Ovary (tissue), 10 donors: ENCODE measurements at places on chromosomes 3 and 15. TPM values are rescaled to one million over a fixed set of nuclear protein-coding genes. Genes with fewer than 3 reads are reported as not detected.

DNA sequence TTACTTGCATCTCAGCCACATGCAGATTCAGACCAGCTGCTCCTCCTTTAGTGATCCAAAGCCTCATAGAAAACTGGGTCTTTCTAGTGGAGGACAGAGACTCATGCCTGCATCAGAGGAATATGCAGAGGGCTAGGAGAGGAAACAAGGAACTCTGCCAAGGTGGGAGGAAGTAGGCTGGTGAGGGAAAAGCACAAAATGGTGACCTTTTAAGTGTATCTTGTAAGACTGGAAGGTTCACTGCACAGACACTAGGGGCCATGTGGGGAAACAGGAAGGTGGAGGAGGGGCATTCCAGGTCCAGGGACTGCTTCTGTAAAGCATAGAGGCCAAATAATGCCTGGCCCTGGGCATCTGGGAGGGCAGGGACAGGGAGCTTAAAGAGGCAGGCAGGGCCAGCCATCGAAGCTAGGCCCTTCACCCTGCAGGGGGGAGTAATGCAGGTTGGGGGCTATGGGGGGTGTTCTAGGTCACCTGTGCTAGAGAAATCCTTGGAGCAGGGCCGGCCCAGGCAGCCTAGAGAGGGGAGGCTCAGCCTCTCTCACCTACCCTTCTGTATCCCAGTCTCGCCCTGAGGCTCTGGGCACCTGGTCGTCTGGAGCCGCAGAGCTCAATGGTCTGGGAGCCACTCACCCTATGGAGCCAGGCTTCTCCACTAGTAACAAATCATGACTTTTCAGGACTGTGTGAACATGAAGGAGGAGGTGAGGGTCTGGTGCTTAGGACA lies 117.7 kb downstream of the DNAJB8 start:
- no peak for DNase-seq

GRCh38 chr3:120130656-120131055 lies 36.4 kb upstream of the GSK3B start:
- no peak for DNase-seq

GRCh38 chr3:128619146-128619890 lies 31.3 kb downstream of the RPN1 start:
- no peak for DNase-seq

GRCh38 chr3:127288921-127289705 lies 1.3 kb upstream of the PRR20G start:
- no peak for DNase-seq

The MPI gene
- polyA plus RNA-seq, result 42.4 TPM

The APOD gene
- polyA plus RNA-seq, result 161 TPM

- DNase-seq, result no peak
Measured at GRCh38 chr3:9441501-9442221, 44.2 kb downstream of the SETD5 start.

- no peak for DNase-seq
Measured at GRCh38 chr3:52086976-52087663, 30.7 kb upstream of the DUSP7 start.

DNA sequence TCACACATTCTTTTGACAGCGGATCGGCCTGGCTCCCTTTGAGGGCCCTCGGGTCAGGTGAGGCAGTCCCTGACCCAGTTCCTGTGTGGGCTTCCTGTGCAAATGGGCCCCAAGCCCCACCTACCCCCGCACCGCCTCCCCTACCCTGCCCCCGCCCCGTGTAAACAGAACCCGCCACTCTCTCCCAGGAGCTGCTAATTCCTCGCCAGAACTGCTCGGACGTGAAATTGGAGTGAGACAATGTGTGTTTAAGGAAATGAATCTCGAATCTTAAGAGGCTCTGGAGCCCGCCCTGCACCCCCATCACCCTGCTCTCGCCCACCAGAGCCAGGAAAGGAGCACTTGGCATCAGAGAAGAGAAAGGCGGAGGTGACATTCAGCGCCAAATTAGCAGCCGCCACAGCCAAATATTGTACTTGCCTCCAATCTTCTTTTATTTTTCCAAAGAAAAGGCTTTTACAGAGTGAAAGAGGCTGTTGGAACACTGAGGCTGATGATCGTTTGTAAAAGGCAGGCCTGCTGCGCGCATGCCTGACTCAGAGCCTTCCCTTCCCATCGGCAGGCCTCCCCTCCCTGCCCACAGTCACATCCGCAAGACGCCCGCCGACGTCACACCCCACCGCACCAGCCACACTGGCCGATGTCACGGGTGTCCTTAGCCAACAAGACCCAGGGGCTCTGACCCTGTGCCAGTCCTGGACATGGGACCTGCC lies 53.1 kb downstream of the CACNA2D2 start:
- DNase-seq, result no peak

- DNase-seq, result no peak
Measured at GRCh38 chr3:111761309-111761795, 97.7 kb upstream of the PHLDB2 start.

The GPR149 gene
- polyA plus RNA-seq, result not detected

The TRIM42 gene
- polyA plus RNA-seq, result not detected

DNA sequence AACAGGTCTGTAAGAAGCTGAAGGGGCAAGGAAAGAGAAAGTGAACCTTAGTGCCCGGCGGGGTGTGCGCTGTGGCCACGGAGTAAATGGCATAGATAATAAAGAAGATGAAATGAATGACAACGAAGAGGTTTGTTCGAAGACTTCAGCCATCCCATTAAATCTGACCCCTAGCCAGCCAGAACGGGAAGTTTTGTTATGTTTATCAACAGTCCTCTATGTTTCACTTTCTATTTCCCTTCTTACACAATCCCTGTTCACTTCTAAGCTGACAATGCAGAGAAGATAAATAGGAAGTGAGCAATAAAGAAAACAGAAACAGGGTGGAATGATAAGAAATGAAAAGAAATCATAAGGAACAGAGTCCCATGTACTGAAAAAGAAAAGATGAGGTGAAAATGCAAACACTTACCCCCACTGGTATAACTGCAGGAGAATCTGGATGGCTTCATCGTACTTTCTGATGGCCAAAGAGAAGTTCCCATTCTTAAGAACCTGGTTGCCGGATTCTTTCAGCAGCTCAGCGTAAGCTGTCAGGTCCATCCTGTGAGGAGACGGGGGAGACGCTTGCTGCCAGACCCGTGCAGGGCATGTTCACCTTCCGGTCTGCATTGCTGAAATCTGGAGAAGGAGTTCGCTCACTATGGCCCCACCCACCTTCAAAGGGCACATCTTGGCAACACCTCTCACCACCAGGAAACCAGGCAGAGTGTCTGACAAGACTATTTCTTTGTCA lies 36.8 kb downstream of the TRANK1 start:
- peak; percentile 43 for DNase-seq

The SSUH2 gene
- 1.5 TPM for polyA plus RNA-seq

- DNase-seq, result peak; percentile 62
Measured at GRCh38 chr3:71681224-71681668, 44.0 kb downstream of the EIF4E3 start.

DNA sequence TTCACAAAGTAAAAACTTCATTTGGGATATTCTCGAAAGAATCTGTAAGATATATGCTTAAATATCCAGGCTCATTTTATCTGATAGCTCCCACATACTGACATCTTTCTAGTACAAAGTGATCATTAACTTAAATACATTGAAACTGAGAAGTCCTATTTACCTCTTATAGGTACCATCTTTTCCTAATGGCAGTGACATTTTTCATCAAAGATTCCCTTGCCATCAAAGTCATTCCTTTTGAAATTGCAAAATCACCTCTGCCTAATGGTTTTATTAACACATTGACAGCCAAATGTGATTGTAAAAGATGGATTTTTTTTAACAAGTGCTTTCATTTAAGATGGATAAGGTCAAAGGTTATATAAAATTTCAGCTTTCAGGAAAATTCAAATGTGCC lies 346.6 kb downstream of the MFSD1 start:
- no peak for DNase-seq

GRCh38 chr15:100055821-100056220 lies 286.0 kb downstream of the ADAMTS17 start:
- DNase-seq, result no peak

DNA sequence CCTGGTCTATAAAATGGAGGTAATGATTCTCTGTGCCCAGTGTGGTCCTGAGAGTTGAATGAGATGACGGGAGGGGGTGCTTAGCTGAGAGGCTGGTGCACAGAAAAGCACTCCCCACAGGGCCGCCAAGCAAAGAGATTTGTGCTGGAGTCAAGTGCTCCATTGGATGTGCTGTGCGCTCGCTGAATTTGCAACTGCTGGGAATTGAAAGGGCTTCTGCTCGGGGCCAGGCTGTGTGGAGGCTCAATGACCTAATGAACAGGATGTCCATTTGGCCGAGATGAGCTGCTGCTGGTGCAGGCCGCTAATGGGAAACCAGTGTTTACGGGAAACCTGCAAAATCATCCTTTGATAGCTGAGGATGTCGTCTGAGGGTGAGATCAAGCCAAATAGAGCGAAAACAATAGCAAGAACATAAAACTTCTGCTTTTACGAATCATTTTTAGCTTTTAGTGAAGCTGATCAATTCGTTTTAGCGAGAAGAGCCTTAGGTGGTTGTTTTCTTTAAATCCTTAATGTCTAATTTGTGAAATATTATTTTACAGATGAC lies 211.7 kb downstream of the GABRG3 start:
- no peak for DNase-seq

- DNase-seq, result no peak
Measured at GRCh38 chr3:154933581-154933980, 146.5 kb upstream of the MME start.

DNA sequence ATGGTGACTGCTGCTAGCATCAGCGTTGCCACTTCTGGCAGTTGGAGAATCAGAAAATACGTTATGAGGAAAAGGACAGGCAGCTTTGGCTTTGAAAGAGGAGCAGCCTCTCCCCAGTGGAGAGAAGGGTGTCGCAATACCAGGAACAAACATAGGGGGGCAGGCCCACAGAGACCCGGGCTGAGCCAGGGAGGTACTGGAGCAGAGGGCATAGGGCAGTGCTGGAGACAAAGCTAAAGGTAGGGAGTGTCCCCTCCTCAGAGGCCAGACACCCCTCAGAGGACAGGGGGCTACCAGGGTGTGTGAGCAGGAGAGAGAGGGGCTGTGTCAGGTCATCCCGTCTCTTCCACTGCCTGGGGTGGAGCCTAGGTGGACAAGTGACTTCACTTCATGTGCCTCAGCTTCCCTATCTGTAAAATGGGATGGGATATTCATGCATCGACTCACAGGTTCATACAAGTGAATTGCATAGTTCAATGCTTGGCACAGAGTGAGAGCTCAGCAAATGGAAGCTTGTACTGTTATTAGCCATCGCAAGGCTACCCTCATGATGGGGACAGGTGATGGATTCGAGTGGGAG lies 49.7 kb upstream of the LIMD1 start:
- no peak for DNase-seq

DNA sequence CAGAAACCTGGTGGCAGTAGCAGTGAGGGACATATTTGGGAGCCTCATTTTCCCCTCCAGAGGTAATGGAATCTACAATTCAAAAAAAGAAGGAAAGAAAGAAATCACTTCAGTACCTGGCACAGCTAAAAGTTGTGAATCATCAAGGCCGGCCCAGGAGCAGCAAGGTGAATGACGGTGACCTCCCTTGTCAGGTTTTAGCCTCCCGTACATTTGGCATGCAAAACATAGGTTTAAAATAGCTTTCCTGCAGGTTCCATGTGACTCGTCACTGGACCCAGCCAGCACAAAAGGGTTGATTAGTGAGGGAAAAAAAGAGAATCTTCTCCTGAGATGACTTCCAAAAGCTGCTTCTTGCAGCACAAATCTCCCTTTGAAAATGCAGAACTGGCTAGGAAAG lies 394.2 kb downstream of the LSAMP start:
- DNase-seq, result no peak

- no peak for DNase-seq
Measured at GRCh38 chr3:74267588-74268184, 346.8 kb downstream of the CNTN3 start.

- DNase-seq, result peak; percentile 64
Measured at GRCh38 chr15:80615783-80616391, 79.2 kb upstream of the ABHD17C start.

DNA sequence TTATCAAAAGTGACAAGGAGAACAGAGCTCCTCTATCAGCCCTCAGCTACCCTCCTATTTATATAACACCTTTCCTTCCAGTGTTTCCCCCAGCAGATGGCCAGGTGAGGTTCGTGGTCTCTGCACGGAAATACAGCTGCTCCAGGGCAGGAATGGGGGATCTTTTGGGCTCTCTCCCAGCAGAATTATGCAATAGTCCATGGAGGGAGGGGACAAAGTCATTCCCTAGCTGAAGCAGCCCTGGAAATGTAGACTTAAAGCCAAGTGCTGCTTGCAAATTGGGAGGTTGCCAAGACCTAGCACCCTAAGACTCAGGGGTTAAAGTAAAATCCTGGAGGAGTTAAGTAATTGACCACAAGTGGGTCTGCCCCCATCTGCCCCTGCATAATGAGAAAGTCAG lies 256.3 kb downstream of the LRTM1 start:
- DNase-seq, result no peak

DNA sequence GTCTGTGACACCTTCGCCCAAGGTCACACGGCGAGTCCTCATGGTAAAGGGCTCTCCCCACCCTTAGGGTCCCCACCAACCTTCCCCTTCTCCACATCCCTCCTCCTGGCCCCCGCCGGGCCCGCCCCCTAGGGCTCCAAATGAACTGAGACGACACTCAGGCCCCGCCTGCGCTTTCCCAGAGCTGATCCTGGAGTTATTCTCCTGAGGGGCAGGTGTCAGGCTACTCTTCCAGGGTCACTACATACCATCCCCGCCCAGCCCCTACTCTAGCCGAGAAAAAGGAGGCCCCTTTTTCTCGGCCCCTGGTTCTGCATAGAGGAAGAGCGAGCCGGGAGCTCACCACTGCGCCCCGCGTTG lies 292 bp downstream of the USP4 start:
- peak; percentile 47 for DNase-seq

GRCh38 chr3:53765753-53766152 lies 80.5 kb downstream of the CHDH start:
- no peak for DNase-seq

DNA sequence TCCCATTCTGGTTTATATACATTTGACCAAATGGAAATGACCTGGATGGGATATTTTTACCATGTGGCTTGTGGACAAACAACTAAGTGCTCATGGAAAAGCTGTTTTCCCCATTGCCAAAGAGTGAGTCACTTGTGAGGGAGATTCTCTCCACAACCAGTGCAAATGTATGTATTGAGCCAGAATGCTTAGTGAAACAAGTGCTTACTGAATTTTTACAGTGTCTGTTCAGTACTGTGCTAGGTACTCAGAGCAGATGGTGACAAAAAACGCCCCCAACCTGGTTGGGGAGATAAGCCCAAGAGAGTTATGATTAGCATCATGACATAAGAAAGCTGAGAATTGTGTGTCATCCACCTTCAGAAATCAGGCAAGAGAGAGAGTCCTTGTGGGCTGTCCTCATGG lies 2.3 kb downstream of the CHP1 start:
- DNase-seq, result no peak

DNA sequence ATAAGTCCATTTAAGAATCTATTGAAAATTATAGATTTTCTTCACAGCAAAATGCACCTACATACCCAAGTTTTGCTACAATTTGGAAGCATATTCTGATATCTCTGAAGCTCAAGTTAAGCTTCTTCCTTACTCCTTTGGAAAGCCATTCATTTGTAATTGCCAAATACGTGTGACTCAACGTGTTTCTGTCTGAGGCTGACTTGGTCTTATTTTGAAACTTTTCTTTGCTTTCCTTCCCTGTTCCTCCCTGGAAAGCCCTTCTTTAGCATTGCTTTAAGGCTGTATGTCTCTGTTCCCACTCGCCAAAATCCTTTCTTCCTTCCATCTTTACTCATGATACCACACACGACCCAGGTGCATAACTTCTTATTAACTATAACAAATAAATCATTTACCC lies 232.0 kb downstream of the ZBBX start:
- no peak for DNase-seq

The LRRC57 gene
- polyA plus RNA-seq, result 19.2 TPM
